ENCODE measurements at places on chromosomes 6 and 20.

- DNase-seq: no peak
Measured at GRCh38 chr20:46020555-46020954, 8.5 kb upstream of the SLC12A5 start.

DNA sequence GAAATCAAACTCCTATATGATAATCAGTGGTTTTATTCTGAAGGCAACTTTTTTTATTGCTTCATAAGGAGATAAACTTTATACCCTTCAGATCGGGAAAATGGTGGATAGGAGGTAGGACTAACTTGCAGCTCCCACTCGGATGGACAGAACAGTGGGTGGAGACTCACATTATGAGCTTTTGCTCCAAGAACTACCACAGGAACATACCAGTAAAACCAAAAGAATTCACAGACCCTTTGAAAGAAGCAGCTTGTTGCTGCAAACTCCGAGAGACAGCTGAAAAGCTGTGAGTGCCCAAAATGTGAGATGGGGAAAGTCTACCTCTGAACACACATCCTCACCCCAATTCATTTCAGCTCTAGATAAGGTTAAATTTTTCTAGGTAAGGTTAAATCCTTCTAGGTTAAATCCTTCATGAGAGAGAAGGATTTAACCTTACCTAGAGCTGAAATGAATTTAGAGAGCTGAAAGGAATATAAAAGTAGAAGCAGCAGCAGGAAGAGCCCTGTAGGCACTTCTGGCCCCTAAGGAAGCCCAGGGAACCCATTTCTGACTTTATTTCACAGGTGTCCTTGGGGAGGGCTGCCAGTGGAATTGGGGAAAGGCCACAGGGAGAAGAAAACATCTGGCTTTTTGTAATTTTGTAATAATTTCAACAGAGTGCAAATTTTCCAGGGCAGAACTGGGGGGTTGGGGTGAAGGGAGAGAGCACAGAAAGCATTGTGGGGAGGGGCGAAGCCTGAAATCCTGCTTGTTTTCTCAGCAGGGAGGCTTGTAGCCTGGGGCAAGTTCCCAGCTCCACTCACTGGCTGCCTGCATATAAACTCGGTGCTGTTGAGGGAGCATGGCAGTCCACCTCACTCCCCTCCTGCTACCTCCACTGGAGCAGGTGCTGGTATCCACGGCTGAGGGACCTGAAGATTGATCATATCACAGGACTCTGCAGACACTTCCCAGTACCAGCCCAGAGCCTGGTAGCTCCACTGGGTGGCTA is 65.9 kb upstream of the HCRTR2 start:
- no peak for DNase-seq

DNA sequence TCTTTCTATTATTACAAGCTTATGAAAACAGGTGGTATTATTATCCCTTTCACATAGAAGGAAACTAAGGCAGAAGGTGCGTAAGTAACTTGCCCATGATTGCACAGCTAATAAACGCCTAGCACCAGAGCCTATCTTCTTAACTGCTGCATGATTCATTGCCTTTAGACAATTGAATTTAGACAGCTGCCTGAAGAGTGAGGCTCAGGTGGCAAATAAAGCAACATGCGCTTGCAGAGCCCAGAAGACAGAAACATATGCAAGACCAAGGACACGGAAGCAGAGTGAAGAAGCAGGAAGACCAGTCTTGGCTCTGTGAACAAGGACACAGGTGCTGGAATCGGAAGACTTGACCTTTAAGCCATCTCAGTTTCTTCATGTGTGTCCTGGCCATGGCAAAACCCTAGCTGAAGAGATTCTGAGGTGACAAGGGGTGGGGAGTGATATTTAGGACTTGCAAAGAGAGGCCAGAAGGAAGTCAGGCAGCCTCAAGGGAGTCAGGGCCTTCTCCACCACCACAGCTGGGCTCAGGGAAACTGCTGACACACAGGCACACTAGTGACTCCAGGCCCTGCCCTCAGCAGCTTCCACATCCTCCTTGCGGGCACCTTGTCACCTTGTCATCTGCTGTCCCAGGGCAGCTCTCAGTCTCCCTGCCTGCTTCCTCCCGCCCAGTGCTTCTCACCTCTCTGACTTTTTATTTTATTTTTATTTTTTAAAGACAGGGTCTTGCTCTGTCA is 91.7 kb upstream of the SLC22A16 start:
- DNase-seq: no peak

GRCh38 chr6:152310371-152310954 is 326.7 kb downstream of the SYNE1 start:
- no peak for DNase-seq

DNA sequence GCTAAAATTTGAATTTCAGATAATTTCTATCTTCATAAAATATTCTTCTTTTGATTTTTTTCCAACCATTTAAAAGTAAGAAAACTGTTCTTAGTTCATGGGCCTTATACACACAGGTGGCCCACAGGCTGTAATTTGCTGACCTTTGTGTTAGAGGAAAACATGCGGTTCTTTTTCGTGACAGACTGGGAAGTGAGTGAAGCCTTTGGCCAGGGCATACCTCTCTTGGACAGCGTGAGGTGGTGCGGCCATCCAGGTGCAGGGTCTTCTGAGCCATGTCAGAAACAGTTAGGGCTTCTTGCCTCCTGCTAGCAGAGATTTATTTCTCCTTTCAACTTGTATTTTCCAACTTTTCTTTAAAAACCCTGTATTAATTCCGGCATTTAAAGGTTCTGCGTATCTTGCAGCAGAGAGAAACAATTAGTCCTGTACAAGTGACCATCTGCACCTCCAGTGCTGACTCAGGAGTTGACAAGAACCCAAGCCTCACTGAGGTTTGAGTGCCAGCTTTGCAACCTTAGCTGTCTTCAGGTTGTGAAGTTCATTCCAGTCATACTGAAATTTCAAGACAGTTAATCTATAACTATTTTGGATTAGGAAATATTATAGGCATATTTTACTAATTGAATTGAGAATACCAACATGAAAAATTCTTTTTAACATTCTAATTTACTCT is 177.8 kb downstream of the LY86 start:
- DNase-seq: no peak

GRCh38 chr20:44033344-44033743 is 118.7 kb downstream of the TOX2 start:
- DNase-seq: no peak

GRCh38 chr6:26285143-26286134 is 79.6 kb upstream of the BTN3A2 start:
- DNase-seq: peak; percentile 98

GRCh38 chr6:45486736-45487135 is 109.0 kb upstream of the SUPT3H start:
- no peak for DNase-seq

DNA sequence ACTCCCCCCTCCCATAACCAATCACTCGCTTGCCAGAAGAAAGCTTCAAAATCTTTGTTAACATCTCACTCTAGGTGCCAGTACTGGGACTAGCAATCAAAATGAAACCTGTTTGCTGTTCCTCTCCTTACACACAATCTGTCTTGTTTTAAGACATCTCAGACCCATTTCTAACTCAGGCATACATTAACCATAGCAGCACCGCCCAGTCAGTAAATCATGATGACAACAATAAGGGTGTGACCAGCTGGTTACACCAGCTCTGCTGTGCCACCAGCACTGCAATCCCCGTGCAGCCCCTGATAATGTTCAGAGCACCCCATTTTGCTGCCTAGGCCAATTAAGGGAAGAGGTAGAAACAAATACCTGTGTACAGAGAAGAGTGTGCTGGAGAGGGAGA is 185.2 kb upstream of the TAB2 start:
- DNase-seq: no peak

GRCh38 chr20:47927944-47928343 is 142.7 kb upstream of the SULF2 start:
- no peak for DNase-seq

DNA sequence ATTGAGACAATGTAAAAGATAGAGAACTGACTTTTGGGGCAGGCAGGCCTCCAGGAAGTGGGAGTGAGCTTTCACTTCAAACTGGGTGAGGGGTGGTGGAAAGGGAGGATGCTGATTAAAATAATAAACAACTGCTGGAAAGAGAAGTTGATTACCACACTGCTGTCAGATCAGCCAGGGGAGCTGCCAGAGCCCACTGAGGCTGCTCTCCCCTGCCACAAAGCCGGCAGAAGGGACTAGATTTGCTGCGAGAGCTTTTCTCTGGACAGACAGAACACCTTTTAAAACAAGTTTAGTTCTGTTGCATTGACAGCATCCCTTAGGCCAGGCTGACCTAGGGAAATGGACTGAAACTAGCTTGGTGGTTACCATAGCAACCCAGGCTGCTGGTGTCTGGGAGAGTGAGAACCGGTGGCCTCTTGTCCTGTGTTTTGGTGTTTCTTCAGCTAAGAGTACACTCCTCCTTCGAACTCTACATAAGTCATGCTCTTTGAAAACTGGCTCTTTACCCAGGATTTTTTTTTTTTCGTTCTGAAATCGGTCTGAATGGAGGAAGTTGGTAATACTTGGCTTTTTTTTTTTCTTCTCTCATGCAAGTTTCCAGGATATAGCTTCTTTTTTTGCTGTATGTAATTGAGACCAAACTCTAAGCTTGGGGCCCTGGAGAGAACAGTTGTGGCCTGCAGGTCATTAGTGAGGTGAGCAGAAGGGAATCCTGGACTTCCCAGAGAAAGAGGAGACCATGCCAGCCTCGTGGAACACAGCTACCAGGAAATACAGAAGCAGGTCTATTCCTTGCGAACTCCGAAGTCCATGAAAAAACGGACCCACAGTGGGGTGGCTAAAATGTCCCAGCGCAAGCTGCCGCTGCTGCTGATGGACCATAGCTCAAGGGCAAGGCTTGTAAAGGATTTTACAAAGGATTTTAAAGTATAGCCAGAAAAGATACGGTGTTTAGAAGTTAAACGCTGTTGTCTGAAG is 374.4 kb downstream of the UTRN start:
- no peak for DNase-seq

DNA sequence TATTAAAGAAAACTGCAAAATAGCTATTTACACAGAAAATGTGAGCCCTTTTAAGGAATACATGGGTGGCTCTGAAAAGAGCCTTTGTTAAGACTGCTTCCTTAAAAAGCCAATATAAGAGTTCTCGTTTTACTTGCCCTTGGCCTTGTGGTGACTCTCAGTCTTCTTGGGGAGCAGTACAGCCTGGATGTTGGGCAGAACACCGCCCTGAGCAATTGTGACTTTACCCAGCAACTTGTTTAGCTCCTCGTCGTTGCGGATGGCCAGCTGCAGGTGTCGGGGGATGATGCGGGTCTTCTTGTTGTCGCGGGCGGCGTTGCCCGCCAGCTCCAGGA is 111.5 kb downstream of the HFE start:
- DNase-seq: no peak
